ENCODE measurements at places on chromosomes 1 and 21.

- no peak for DNase-seq
Measured at GRCh38 chr1:40161888-40162397, 756 bp downstream of the RLF start.

DNA sequence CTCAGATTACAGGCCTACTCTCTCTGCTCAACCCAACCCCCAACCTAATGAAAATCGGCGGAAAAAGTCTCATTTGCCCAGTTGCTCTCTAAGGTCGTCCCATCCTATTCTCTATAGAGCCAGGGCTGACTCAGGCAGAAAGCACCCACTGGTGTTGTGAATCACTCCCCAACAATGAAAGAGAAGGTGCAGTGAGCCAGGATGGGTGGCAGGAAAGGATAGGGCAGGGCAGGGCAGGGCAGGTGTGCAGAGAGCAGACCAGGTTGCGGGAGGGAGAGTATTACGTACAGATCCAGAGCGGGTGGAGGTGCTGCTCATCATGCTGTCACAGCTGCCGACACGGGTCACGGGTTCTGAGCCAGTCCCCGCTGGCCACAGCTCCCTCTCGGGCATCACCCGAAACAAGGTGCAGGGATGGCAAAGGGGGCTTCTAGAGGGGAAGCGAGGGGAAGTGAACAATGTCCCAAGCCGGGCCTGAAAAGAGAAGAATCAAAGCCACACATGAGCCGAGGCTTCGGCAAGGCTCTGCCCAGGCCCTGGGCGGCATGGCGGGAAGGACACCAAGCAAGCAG is 5.3 kb downstream of the C1orf116 start:
- no peak for DNase-seq

DNA sequence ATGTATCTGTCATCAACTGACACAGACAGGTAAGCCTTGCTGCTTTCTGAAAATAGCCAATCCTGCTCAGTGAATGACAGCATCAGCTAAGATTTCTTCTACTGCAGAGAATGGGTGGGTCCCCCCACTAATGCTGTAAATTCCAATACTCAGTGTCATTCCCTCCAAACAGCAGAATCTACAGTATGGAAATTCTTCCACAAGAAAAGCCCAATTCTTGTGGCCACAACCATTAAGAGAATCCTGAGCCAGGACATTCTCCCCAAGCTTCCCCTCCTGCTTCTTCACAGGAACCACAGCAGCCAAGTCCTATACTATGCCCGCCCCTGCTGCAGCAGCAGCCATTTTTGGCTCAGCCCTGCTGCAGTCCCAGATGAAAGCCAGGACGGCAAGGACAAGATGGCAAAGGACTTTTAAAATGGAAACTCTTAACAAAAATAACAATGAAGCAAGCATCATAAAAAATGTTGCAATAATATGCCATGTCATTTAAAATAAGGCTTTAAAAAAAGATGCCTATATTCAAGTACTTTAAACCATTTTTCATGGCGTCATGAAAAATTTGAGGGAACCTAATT is 26.8 kb downstream of the EIF4G3 start:
- no peak for DNase-seq

DNA sequence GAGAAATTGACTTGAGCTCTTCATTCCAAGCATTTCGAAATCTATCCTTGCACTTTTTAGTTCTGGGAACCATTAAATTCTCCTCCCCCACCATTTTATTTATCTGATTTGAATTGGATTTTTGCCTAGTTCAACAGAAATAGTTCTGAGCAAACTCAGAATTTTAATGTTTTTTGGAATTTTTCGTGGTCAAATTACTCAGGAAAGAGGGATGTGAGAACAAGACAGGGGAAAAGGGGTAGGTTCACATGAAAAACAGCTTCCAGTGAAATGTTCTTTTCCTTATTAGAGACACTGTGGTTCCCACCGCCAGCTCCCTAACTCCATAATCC is 5.7 kb upstream of the ZNF697 start:
- DNase-seq = no peak

- DNase-seq = no peak
Measured at GRCh38 chr1:60990714-60991090, 91.7 kb upstream of the NFIA start.

- DNase-seq = no peak
Measured at GRCh38 chr1:49995734-49996133, 28.0 kb downstream of the AGBL4 start.
